ENCODE measurements at places on chromosomes 7 and 10.

DNA sequence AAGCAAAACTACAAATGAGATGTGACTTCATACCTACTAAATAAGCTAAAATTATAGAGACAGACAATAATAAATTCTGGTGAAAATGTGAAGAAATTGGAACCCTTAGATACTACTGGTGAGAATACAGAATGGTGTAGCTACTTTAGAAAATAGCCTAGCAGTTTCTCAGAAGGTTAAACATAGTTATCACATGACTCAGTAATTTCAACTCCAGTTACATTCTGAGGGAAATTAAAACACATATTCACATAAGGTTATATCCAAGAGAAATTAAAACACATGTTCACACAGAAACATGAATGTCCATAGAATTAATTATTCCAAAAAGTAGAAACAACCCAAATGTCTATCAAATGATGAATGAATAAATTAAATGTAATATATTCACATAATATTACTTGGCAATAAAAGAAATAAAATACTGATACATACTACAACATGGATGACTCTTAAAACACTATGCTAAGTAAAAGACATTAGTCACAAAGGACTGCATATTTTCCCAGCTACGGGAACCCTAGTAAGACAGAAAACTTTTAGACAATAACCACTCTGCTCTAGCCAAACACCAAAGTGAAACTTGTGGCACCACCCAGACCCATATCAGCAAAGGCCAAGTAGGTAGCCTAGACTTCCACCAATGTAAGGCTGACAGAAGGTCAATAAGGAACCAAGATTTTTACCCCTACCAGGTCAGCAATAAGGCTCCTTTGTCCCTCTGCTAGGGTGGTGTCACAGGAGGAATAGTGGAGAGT, 25.1 kb downstream of the SLC25A40 start:
- no peak for DNase-seq

DNA sequence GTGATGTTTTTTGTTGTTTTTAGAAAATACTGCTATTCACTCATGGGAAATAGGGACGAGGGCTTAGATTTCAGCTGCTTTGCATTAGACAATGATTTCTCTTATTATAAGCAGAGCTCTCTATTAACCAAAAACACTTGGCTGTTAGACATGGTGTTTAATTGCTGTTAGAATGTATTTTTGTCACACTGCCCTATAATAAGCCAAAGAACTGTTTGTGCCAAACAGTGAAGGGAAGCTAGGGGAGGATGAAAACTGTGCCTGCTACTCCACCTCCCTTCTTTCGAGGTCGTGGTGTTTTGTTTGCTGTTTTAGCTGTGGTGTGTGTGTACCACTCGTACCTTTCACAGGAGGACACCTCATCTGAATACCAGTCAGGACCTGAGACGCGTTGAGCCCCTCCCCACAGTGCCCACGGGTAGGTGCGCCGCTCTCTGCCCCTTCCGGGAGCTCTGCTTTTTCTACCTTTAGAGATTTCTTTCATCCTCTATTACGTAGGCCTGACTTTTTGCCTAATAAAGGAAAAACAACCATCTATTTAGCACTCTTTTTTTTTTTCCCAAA, 57.9 kb downstream of the CUX1 start:
- DNase-seq = no peak

DNA sequence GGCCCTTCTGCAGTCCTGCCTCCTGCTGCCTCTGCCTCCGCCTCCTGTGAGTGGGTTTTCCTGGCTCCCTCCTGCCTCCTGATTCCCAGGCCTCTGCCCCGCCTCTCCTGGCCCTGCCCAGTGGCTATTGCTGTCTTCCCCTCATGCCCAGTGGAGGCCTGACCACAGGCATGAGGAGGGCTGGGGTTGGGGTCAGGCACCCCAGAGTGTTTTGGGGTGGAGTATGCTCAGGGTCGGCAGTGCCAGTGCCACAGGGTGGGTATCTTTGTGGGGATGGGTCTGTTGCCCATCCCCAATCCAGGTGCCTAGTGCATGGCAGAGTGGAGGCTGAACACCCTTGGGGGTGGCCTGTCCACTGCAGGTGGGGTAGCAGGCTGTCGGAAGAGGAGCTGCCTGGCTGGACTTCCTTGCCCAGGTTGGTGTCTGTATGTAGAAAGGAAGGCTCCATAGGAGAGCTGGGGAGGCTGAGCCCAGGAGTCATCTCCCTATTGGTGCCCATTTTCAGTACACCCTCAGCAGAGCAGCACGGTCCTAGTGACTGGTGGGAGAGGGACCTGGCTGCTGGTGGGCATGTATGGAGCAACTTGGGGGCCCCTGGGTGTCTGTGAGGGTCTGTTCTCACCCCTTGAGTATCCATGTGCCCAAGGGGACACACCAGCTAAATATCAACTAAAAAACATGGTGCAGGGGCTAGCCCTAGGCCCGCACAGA, 62.2 kb downstream of the ARHGAP22 start:
- DNase-seq = no peak

DNA sequence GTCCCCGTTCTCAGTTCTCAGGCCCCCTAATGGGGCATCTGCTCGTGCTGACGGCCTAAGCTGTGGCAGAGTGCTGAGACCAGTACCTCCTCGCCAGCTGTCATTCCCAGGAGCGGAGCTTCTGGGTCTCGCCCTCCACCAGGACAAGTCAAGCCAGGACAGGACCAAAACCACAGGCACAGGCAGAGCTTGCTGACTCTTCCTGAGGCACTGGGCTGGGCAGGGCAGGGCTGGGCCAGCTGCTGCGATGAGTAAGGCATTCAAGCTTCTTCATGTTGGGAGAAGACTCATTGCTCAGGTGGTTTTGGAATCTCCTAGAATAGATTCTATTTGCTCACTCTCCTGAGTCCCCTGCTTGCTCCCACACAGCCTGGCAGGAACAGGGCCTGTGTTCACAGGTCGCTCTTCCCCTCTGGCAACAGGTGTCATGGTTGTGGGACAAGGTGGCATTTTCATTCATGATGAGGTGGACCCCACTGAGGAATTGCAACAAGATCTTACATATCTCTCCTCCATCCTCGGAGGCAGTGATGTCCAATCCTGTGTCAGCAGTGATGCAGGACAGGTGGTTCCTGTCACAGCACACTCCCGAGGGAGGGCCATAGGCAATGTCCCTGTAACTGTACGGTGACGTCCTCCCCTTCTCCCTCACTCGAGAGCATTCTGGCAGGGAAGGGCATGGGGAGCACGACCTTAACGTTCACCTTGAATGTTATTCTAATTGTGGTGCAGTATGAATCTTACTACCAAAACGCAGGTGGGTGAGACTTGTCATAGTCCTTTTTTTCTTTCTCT, 17.0 kb upstream of the SH3PXD2A start:
- DNase-seq = no peak

DNA sequence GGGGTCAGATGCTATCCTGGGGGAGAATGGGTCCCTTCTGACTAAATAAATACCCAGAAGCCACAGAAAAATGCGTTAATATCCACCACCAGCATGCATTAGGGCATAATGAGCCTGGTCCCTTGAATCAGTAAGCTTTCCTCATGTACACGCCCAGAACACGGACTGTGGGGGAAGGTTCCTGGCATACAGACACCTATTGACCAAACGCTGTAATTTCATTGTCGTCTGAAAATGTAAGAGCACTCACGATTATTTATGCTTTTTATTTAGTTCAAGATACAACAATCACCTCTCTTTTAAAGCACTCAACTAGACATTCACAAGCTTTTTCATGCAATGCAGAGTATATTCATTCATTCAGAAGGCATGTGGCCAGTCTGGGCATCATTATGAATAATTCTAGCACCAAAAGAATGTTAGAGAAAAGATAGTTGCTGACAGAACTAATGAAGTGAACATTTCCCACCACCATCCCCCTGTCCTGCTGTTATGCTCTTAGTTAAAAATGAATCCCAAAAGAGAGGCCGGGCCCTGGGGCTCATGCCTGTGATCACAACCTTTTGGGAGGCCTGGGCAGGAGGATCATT, 101.0 kb downstream of the SVIL start:
- no peak for DNase-seq

GRCh38 chr10:86651631-86652331, 2.6 kb upstream of the OPN4 start:
- DNase-seq = no peak

GRCh38 chr10:2933071-2933470, 134.3 kb upstream of the PFKP start:
- DNase-seq = no peak

DNA sequence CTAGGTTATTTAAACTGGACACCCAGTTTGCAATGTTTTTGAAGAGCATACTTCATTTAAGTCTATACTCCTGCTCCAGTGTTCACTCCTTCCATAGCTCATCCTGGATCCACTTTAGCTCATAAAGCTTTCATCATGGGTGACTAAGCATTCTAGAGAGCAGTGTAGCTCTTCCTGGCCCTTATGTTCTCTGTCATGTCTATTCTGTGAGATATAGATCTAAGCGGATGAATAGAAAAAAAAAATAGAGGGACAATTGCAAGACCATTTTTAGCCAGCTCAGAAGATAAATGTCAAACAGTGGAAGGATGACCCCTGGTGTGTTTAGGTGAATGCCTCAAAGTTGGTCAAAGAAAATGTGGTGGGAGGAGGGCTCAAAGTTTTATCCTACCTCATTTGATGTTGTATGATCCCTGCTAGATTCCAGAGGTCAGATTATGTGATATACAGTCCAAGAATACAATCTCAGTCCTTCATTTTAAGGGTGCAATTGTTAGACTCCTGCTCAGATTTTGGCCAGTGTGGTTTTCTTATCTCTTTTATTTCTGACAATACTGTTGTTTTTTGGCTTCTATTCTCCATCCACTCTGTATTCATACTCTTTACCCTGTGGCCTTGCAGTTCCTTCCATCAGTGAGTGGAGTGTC, 7.5 kb upstream of the HECW1 start:
- DNase-seq = no peak

DNA sequence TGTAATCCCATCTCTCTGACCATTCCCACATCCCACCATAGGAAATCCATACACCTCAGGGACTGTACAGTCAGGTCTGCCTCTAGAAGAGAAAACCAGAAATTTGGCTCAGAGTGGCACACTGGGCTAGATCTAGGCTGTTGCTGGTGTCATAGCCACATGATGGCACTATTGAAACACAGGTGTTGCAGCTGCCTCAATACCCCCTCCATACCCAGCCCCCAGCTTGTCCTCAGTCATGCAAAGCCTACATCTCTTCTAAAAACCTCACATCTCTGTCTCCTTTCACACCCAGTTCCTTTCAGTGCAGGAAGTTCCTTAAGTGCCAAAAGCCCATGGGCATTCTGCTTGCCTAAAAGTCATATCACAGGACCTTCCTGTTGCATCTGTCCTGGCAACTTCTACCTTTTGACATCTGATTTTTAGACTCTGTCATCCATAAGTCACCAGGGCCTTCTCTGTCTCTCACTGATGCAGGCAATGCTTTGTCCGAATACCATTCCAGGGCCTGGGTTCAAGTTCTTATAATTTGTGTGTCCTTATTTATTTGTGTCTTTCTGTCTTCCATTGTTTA, 27.0 kb upstream of the HIBADH start:
- no peak for DNase-seq

DNA sequence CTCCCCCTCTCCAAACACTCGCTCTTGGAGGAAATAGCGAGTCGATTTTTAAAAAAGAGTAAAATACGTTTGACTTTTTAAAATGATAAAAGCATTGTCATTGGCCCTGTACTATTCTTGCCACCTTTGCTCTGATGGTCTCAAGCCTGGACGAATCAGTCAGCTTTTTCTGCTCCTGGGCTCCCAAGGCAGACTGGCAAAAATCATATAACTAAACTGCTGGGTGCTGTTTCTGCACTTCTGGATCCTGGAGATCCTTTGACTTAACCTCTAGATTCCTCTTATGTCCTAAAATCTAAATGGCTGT, 1.8 kb downstream of the TPST1 start:
- DNase-seq = no peak

GRCh38 chr10:124748166-124748565, 4.0 kb upstream of the FAM53B start:
- no peak for DNase-seq

GRCh38 chr7:134940729-134941128, 45.6 kb upstream of the AGBL3 start:
- no peak for DNase-seq

DNA sequence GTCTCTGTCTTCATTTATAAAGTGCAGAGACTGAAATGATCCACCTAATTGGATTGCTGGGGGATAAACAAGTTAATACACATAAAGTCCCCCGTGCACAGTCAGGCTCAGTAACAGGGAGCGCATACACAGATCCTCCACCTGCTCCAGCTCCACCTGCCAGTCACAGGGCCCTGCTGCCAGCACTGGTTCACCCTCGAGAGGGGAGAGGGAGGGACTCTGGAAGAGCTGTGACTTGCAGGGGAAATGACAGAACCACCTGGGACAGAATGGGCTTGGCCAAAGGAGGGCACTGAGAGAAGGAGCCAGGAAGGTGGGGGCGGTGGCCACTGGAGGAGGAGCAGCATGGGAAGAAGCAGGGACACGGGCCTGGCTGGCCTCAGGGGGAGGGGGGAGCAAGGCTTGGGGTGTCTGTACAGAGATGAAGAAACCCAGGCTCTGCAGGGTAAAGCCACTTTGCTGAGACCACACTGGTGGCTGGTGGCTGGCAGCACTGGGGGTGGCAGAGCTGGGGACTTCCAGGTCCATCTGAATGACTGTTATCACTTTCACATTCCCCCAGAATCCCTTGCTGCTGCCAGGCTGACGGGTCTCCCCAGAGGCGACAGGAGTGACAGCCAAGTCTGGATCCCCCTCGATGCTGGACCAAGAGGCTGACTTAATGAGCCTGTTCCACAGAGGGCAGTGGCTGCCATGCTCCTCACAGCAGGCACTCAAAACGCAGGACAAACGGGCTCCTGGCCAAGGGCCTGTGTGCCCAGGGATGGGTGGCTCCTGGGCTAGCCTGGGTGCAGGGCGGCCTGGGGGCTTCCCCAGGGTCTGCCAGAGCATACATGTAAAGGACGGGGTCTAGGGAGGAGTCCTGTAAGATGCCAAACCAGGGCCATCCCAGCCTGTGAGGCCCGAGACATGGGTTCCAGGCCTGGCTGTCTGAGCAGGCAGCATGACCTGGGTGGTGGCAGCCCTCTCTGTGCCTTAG, 151.1 kb downstream of the SH3PXD2A start:
- no peak for DNase-seq

DNA sequence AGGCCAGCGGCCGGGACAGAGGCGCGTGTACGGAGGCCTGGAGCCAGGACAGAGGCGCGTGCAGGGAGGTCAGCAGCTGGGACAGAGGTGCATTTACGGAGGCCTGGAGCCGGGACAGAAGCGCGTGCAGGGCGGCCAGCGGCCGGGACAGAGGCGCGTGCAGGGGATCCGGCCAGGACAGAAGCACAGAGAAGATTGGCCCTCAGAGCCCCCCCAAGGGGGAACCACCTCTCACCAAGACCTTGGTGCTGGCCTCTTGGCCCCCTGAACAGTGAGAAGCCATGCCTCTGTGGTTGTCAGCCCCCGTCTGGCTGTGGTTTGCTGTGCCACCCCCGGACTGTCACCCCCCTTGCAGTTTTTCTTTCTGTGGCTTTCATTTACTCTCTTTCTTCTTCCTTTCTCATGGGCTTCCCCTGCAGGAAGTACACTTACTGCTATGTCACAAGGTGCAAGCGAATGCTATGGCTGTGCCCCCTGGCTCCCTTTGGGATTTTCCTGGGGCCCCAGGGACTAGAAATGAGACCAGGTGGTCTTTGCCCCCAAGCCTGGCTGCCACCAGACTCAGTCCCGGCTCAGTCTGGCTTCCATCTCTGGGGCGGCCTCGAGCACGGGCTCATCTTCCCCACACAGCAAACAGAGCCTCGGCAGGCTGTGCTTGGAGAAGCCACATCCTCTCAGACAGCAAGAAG, 41.1 kb downstream of the INSIG1 start:
- DNase-seq = no peak

- no peak for DNase-seq
These were observed 222.2 kb upstream of the SH2B2 start for GRCh38 chr7:102064361-102065025.

GRCh38 chr10:51501396-51501795, 198.0 kb downstream of the CSTF2T start:
- DNase-seq = no peak

GRCh38 chr10:22737587-22737986, 23.2 kb upstream of the PIP4K2A start:
- DNase-seq = no peak

Data from cortex of kidney (tissue), 1 donor.